Common myeloid progenitor, CD34-positive (primary cell): ENCODE measurements at places on chromosomes 1 and 21.
A peak's percentile ranks its signal among the peaks of the same experiment; 100 is the strongest.

DNA sequence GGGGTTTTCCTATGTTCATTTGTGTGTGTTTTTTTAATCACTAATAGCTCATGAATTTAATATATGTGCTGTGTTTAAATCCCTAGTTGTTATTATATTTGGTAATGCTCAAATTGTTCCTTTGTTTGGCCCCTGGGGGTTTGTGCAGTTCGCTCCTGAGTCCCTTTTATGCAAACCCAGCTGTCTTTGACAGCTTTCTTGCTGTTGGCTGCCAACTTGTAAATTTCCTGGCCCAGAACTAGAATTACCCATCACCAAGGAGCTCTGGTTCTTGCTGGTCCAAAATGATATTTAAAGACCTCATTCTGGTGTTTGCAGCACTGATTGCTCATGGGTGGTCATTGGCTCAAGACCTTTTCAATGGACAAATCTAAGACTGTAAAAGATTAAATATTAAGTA, 39.6 kb upstream of the PGBD5 start:
- H3K4me1 ChIP-seq = no peaks in the 10 kb centered on the region
- H3K27me3 ChIP-seq = no peaks in the 10 kb centered on the region
- DNase-seq = no peak
- H3K4me3 ChIP-seq = no peak overlapping the region

GRCh38 chr1:22587247-22587646, 24.0 kb downstream of the EPHA8 start:
- no peaks in the 10 kb centered on the region for H3K4me1 ChIP-seq
- DNase-seq = no peak
- H3K4me3 ChIP-seq = no peak overlapping the region

- no peaks in the 10 kb centered on the region for H3K36me3 ChIP-seq
- no peaks in the 10 kb centered on the region for H3K27me3 ChIP-seq
- H3K4me3 ChIP-seq = peak overlapping the region; percentile 44
- peak; percentile 83 for DNase-seq
Observed at GRCh38 chr1:101128211-101128727, 102.7 kb upstream of the DPH5 start.

DNA sequence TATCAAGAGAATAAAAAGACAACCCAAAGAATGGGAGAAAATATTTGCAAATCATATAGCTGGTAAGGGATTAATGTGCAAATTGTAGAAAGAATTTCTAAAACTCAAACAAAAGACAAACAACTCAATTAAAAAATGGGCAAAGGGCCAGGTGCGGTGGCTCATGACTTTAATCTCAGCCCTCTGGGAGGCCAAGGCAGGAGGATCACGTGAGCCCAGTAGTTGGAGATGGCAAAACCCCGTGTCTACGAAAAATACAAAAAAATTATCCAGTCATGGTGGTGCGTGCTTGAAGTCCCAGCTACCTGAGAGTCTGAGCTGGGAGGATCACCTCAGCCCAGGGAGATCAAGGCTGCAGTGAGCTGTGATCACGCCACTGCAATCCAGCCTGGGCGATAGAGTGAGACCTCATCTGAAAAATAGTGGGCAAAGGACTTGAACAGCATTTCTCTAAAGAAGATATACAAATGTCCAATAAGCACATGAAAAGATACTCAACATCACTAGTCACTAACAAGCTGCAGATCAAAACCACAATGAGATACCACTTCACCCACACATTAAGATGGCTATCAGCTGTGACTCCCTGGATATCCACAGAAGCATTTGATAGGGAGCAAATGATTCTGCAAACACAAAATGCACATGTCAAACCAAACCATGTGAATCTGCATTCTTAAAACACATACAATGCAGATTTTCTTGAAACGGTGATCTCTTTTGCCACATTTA, 20.9 kb downstream of the SLC30A1 start:
- H3K27me3 ChIP-seq = no peaks in the 10 kb centered on the region
- no peaks in the 10 kb centered on the region for H3K4me1 ChIP-seq
- no peak for DNase-seq
- H3K4me3 ChIP-seq = no peak overlapping the region
- H3K36me3 ChIP-seq = no peaks in the 10 kb centered on the region
